ENCODE measurements at places on chromosomes 6 and 20. TPM values are rescaled to one million over a fixed set of nuclear protein-coding genes. Genes with fewer than 3 reads are reported as not detected.

RIMS1 gene
- total RNA-seq, result 0.14 TPM

PFDN6 gene
- total RNA-seq, result 92.8 TPM

BANF2 gene
- total RNA-seq, result 0.14 TPM

SAPCD1 gene
- total RNA-seq, result 1.2 TPM

CCDC170 gene
- 0.66 TPM for total RNA-seq

KHDC1 gene
- 2.3 TPM for total RNA-seq

PLCB4 gene
- total RNA-seq, result 7.6 TPM

TP53TG5 gene
- total RNA-seq, result 0.24 TPM

BMP6 gene
- total RNA-seq, result 0.19 TPM

SPDEF gene
- total RNA-seq, result 0.14 TPM

DNA sequence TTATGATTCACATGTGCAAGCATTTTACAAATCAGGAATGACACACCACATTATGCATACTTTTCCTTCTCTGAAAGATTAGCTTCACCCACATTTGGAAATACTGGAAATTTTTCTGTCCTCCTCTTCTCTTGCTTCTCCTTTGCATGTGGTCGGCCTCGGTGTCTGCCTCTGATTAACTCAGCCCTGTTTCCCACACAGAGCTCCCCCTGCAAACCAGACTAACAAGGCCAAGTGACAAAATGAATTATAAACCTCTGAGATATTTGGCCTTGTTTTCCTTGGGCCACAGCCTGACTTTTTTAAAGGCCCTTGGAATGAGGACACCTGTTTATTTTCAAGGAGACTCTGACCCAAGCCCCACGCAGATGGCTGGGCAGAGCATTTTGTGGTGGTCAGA is 9.0 kb upstream of the CCN6 start:
- H3K27me3 ChIP-seq, result no peaks in the 10 kb centered on the region
- H3K4me3 ChIP-seq, result no peak overlapping the region
- no peak overlapping the region for H3K27ac ChIP-seq
- DNase-seq, result no peak
- H3K4me1 ChIP-seq, result no peaks in the 10 kb centered on the region
- no peaks in the 10 kb centered on the region for H3K36me3 ChIP-seq

- no peak overlapping the region for H3K27ac ChIP-seq
- no peaks in the 10 kb centered on the region for H3K4me1 ChIP-seq
- H3K36me3 ChIP-seq, result no peaks in the 10 kb centered on the region
- DNase-seq, result no peak
- H3K4me3 ChIP-seq, result no peak overlapping the region
Measured at GRCh38 chr6:141607956-141608355, 524.8 kb upstream of the GJE1 start.

GRCh38 chr6:43492673-43493072 is 15.3 kb downstream of the TJAP1 start:
- no peaks in the 10 kb centered on the region for H3K4me1 ChIP-seq
- peaks cover 14% of the 10 kb centered on the region for H3K36me3 ChIP-seq
- H3K27me3 ChIP-seq, result no peaks in the 10 kb centered on the region
- no peak overlapping the region for H3K4me3 ChIP-seq
- DNase-seq, result no peak

GRCh38 chr6:112760831-112761230 is 413.7 kb downstream of the RFPL4B start:
- no peaks in the 10 kb centered on the region for H3K4me1 ChIP-seq
- no peak overlapping the region for H3K4me3 ChIP-seq
- no peak for DNase-seq
- no peaks in the 10 kb centered on the region for H3K27me3 ChIP-seq

GRCh38 chr20:43583982-43584432 is 6.7 kb upstream of the IFT52 start:
- no peaks in the 10 kb centered on the region for H3K4me1 ChIP-seq
- no peaks in the 10 kb centered on the region for H3K27me3 ChIP-seq
- no peak for DNase-seq
- H3K36me3 ChIP-seq, result no peaks in the 10 kb centered on the region

- no peaks in the 10 kb centered on the region for H3K4me1 ChIP-seq
- no peak overlapping the region for H3K4me3 ChIP-seq
- no peaks in the 10 kb centered on the region for H3K36me3 ChIP-seq
- no peak for DNase-seq
- H3K27me3 ChIP-seq, result peaks cover 2% of the 10 kb centered on the region
- H3K27ac ChIP-seq, result no peak overlapping the region
Measured at GRCh38 chr6:167806061-167806700, 20.5 kb upstream of the AFDN start.

DNA sequence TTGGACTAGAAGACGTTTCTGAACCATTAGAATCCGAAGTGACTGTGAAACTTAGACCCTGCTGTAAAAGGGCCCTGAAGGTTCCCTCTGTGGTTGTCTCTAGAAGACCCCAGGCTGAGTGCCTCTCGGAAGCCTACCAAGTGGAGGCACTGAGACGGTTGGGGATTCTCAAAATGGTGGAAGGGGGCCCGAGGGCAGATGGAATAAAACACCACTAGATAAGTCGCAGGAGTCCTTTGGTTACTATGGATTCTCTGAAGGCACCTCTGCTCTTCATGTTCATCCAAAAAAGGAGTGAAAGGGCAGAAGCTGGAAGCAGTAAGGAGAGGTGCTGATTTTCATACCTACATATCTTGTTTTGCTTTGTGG is 4.0 kb upstream of the TFAP2D start:
- no peaks in the 10 kb centered on the region for H3K4me1 ChIP-seq
- H3K27me3 ChIP-seq, result peaks cover 83% of the 10 kb centered on the region
- no peak overlapping the region for H3K27ac ChIP-seq
- DNase-seq, result no peak

- no peak overlapping the region for H3K27ac ChIP-seq
- no peaks in the 10 kb centered on the region for H3K36me3 ChIP-seq
- no peak for DNase-seq
- no peak overlapping the region for H3K4me3 ChIP-seq
Measured at GRCh38 chr6:144264270-144265060, 20.7 kb upstream of the UTRN start.

- H3K36me3 ChIP-seq, result no peaks in the 10 kb centered on the region
- no peaks in the 10 kb centered on the region for H3K4me1 ChIP-seq
- no peaks in the 10 kb centered on the region for H3K27me3 ChIP-seq
- no peak overlapping the region for H3K27ac ChIP-seq
- no peak overlapping the region for H3K4me3 ChIP-seq
Measured at GRCh38 chr6:145977881-145978280, 13.7 kb upstream of the SHPRH start.

GRCh38 chr20:20664795-20665589 is 47.5 kb downstream of the RALGAPA2 start:
- no peak overlapping the region for H3K27ac ChIP-seq
- H3K27me3 ChIP-seq, result no peaks in the 10 kb centered on the region
- H3K4me1 ChIP-seq, result peaks cover 9% of the 10 kb centered on the region
- H3K36me3 ChIP-seq, result no peaks in the 10 kb centered on the region
- H3K4me3 ChIP-seq, result no peak overlapping the region

DNA sequence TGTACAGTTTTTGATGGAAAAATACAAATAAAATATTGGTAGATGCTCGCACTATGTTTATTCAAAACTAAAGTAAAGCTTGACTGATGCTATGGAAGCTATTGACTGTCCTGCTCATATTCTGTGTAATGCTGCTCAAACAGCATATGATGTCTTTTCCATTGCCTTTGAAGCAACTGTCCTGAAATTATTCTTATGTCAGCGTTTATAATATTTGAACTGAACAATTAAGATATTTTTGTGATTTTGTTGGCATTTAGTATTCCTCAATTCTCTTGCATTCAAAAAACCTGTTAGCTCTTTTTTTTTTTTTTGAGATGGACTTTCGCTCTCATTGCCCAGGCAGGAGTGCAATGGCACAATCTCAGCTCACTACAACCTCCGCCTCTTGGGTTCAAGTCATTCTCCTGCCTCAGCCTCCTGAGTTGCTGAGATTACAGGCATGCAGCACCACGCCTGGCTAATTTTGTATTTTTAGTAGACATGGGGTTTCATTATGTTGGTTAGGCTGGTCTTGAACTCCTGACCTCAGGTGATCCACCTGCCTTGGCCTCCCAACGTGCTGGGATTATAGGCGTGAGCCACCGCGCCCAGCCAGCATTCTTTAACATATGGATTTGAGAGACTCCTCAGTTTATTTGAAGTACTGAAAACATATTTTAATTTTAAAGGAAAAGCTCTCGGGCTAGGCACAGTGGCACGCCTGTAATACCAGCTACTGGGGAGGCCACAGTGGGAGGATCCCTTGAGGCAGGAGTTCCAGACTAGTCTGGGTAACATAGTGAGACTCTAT is 5.3 kb upstream of the DNAAF9 start:
- H3K36me3 ChIP-seq, result no peaks in the 10 kb centered on the region
- H3K27me3 ChIP-seq, result no peaks in the 10 kb centered on the region
- H3K4me1 ChIP-seq, result peaks cover 11% of the 10 kb centered on the region
- no peak overlapping the region for H3K27ac ChIP-seq

DNA sequence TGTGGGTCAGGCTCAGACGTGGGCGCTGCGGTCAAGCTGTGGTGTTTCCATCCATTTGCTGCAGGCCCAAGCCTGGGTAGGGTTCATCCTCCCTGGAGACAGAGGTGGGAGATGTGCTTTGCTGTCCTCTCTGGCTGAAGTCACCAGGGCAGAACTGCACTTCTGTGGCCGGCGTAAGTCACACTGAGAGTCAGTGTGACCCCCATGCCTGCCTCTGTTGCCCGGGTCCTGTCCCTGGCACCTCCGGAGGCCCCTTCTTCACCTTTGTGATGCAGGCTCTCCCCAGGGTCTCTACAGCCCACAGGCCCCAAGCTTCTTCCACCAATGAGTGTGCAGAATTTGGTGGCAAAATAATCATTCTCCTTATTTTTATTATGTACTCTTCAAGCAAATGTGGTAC is 53.8 kb upstream of the DACT2 start:
- no peaks in the 10 kb centered on the region for H3K27me3 ChIP-seq
- H3K4me3 ChIP-seq, result no peak overlapping the region
- H3K4me1 ChIP-seq, result no peaks in the 10 kb centered on the region
- DNase-seq, result no peak

DNA sequence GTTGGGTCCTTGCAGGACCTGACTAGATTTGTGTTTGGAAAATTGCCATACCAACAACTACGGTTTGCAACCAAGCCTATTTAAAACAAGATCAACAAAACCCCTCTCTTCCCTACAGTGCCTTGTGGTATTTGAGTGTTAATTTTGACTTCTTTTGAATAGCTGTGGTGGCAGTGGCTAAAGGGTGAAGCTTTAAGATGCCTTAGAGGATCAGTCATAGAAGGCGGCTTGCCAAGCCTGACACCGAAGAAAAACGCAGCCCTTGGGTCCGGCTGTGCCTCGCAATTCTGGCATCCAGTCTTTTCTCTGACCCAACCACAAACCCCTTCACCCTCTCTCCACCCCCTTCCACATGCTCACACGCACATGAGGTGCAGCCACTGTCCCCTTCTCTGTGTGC is 32.6 kb downstream of the BMP6 start:
- no peaks in the 10 kb centered on the region for H3K27me3 ChIP-seq
- H3K36me3 ChIP-seq, result no peaks in the 10 kb centered on the region
- H3K4me1 ChIP-seq, result no peaks in the 10 kb centered on the region
- H3K4me3 ChIP-seq, result no peak overlapping the region
- H3K27ac ChIP-seq, result no peak overlapping the region

GRCh38 chr6:45351076-45351475 is 22.9 kb downstream of the RUNX2 start:
- H3K27ac ChIP-seq, result no peak overlapping the region
- H3K36me3 ChIP-seq, result no peaks in the 10 kb centered on the region
- DNase-seq, result no peak
- H3K4me3 ChIP-seq, result no peak overlapping the region
- H3K27me3 ChIP-seq, result no peaks in the 10 kb centered on the region
- H3K4me1 ChIP-seq, result no peaks in the 10 kb centered on the region

DNA sequence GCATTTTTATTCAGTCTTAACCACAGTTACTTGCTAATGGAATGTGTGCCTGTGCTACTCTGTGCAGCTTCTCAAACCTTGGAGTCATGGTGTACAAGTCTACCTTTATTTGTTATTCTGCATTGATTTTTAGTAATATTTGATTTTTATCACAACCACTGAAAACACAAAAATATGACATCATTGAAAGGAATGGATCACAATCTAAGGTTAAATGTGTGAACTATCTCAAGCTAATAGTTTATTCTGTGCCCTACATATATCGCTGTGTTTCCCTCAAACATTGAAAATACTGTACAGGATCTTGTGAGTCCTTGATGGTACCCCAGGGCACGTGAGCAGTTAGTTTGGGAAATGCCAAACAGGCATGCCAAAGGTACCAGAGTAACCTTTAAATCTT is 573.4 kb downstream of the FRK start:
- H3K27ac ChIP-seq, result no peak overlapping the region
- no peaks in the 10 kb centered on the region for H3K4me1 ChIP-seq
- no peak overlapping the region for H3K4me3 ChIP-seq
- H3K36me3 ChIP-seq, result no peaks in the 10 kb centered on the region
- H3K27me3 ChIP-seq, result no peaks in the 10 kb centered on the region
- DNase-seq, result no peak

DNA sequence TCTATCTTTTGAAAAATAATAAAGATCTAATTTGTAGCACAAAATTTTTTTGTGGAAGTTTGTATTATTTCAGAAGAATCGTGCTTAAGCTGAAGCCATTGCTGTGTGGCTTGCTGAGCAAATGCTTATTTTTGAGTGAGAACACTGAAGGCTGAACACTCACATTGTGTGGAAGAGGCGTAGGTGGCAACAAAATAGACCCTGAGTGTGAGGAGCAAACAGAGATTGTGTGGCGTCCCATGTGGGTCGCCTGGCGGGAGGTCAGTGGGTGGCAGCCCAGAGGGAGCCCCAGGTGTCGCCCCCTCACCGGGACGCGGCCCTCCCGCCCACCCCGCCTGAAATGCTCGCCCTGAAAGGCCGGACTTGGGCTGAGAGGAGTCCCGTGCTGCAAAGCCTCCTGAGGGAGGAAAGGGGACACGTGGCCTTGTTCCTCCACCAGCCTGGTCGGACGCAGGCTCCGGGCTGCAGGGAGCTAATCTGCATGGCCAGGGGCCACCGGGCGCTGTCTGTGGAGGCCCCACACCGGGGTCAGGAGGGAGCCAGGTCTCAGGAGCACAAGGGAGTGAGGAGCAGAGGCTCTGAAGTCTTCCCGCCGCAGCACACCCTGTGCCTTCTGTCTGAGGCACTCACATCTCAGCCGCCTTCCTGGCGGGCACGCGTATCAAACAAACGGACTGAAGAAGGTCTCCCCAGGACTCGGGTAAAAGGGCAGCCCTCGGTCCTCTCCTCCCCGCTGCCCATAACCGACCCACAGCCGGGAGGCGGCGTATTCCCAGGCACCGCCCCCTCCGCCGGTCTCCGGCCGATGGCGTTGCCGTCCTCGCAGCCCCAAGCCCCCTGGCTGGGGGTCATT is 15.9 kb downstream of the DDO start:
- no peaks in the 10 kb centered on the region for H3K36me3 ChIP-seq
- H3K4me3 ChIP-seq, result no peak overlapping the region
- no peak for DNase-seq
- H3K27me3 ChIP-seq, result no peaks in the 10 kb centered on the region
- H3K4me1 ChIP-seq, result no peaks in the 10 kb centered on the region
- no peak overlapping the region for H3K27ac ChIP-seq

DNA sequence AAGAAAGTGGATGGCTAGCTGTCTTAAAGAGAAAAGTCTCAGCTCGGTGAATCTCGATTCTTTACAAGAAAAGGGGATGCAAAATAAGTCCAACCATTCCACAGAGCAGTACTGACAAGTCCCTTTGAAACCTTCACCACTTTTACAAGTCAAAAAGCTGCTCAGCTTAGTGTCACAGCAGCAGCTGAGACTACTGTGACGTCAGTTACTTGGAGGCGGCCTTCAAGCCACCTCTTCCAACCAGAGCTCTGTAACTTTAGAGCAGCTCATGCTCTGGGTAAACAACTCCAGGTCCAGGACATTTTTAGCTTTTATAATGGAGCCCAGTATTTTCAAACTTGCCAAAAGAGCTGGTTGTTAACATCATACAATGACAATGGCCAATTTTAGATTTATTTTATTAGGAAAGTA is at the start of gene KIAA0408:
Gene KIAA0408, minus strand, starts transcription at position 159 of the 411 bp plus-strand sequence. CDS start 5,408 bp downstream, outside the sequence.
- DNase-seq, result no peak
- no peaks in the 10 kb centered on the region for H3K4me1 ChIP-seq
- H3K4me3 ChIP-seq, result no peak within 1 kb of the TSS
- H3K27me3 ChIP-seq, result no peaks in the 10 kb centered on the region
- no peaks in the 10 kb centered on the region for H3K36me3 ChIP-seq

Measured in thymus (tissue), 14 donors.